ENCODE measurements at places on chromosomes 12 and 14. TPM values are rescaled to one million over a fixed set of nuclear protein-coding genes. Genes with fewer than 3 reads are reported as not detected.

TRHDE gene
- 2.2 TPM for total RNA-seq

DNA sequence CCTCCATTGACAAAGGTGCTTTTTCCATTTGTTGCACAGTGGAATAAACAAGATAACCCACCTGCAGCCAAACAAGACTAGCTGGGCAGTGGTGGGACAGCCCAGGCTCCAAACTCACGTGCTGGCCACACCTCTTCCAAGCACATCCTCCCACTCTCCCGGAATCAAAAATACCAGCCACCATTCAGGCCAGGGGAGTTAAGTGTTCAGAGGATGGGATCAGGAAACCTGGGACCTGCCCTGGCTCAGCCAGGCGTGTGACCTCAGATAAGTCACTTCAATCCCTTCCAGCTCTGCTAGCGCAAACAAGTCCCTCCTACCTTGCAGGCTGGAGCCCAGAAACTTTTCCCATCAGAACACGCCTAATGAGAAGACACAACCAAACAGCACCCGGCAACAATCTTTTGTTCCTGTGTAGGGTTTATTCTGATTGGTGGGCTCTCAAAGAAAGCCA is 43.3 kb downstream of the ACTN1 start:
- H3K27ac ChIP-seq = peak overlapping the region; percentile 82
- DNase-seq = no peak
- H3K36me3 ChIP-seq = no peaks in the 10 kb centered on the region
- peaks cover 11% of the 10 kb centered on the region for H3K4me1 ChIP-seq
- no peak overlapping the region for H3K4me3 ChIP-seq

DNA sequence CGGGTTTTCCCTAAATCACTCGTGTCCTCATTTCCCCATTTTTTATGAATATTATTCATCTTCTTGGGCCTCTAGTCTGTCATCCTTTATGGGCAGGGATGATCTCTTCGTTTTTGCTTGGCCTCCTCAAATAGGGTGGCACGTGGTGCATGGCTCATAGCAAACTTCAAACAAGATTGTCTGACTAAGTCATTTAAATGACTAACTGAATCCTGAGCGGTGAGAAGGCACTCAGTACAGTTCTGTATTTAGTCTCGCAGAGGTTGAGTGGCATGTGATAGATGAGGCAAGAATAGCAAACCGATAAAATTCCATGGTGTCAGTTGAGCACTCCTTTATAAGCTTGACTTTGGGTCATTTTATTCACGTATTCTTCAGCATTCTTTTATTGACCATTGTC is 5.7 kb upstream of the JDP2 start:
- no peak overlapping the region for H3K27ac ChIP-seq
- no peaks in the 10 kb centered on the region for H3K27me3 ChIP-seq
- no peaks in the 10 kb centered on the region for H3K36me3 ChIP-seq

- H3K27me3 ChIP-seq = no peaks in the 10 kb centered on the region
- no peaks in the 10 kb centered on the region for H3K36me3 ChIP-seq
- no peak overlapping the region for H3K27ac ChIP-seq
- no peaks in the 10 kb centered on the region for H3K4me1 ChIP-seq
- DNase-seq = no peak
- no peak overlapping the region for H3K4me3 ChIP-seq
Observed at GRCh38 chr14:75917322-75917945, 64.4 kb downstream of the TGFB3 start.

DYRK4 gene
- 29.0 TPM for total RNA-seq

TMEM233 gene
- total RNA-seq = not detected

DNA sequence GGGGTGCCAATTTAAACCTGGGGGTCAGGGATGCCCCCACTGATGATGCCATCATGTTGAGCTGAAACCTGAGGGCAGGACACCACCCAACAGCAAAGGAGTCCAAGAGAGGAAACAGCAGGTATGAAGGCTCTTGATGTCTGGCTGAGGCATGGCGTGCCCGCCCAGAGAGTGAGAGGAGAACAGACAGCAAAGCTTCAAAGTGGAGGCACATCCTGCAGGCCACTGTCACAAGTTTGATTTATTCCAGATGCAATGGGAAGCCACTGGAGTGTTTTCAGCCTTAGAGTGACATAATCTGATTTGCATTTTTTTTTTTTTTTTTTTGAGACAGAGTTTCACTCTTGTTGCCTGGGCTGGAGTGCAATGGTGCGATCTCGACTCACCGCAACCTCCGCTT is 34.8 kb downstream of the IRF2BPL start:
- no peaks in the 10 kb centered on the region for H3K27me3 ChIP-seq
- H3K36me3 ChIP-seq = no peaks in the 10 kb centered on the region
- H3K4me3 ChIP-seq = no peak overlapping the region
- H3K27ac ChIP-seq = no peak overlapping the region
- DNase-seq = no peak

DNA sequence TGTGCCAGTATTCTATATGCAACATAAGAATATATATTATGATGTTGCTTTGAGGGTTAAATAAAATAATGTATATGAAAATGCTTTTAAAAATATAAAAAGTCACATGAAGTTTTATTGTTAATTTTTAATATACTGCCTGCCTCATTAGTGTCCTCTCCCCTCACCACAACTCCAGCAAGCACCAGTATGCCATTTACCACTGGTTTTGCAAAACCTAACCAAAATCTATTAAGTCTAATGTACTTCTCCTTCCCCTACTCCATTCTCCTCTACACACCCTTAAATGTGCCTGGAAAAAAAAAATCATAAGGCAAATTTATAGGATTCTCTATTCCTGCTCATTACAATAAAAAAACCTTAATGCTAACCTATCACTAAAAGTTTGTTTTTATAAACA is 24.0 kb upstream of the GNG2 start:
- no peak for DNase-seq
- H3K4me1 ChIP-seq = no peaks in the 10 kb centered on the region

Data from breast epithelium (tissue), 4 donors.